ENCODE measurements at places on chromosomes 6 and 20.

- DNase-seq, result no peak
Measured at GRCh38 chr20:49352751-49353150, 74.9 kb upstream of the ZNFX1 start.

DNA sequence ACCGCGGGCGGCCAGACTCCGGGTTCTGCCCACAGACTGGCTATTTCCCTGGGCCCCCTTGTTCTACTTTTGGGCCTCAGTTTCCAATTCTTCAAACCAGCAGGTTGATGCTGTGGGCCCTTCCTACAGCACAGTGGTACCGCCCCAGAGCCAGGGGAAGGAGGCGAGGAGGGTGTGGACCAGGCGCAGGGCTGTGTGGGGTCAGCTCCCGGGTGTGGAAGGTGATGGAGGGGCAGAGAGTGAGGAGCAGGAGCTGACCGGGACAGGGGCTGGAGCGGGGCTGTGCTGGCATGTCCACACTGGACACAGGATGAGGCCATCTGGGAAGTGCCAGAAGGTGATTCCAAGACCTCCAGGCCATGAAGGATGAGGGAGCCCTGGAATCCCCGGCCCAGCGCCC, 35.2 kb upstream of the CHRNA4 start:
- no peak for DNase-seq

DNA sequence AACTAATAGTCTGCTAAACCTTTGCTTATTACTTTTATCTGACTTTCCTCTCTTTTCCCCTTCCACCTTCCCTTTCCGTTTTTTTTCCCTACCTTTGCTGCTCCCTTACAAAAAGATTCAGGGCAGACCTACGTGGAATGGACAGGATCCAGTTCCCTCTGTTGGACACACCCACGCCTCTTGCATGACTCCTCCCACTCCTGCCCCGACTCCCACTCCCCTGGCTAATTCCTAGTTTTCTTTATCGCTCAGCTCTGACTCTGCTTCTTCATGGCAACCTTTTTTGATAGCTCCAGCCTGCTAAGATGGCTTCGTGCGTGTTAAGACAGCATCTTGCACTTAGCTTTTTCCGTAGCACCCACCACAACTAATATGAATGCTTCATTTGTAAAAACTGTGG, 715.6 kb upstream of the NRSN1 start:
- DNase-seq, result no peak

- no peak for DNase-seq
Measured at GRCh38 chr20:59320426-59320825, 20.0 kb downstream of the EDN3 start.

- DNase-seq, result no peak
Measured at GRCh38 chr6:18742406-18742805, 355.3 kb downstream of the RNF144B start.

DNA sequence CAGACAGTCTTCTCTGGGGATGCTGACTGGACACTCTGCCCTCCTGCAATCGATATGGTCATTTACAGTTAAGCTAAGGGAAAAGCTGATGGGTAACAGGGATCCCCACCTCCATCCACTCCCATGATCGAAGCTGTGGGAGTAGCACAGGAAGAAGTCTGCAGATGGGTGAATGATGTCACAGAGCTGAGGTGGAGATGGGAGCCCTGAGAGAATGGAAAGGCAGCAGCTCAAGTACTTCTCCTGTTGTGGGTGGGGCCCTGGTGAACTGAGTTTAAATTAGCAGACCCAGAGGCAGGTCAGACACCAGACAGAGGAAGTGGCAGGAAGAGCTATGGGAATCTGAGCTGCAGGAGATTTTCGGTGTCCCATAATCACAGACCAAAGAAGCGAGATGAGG, 29.0 kb downstream of the HDGFL1 start:
- no peak for DNase-seq

GRCh38 chr6:167849846-167850459, 23.2 kb downstream of the AFDN start:
- no peak for DNase-seq

DNA sequence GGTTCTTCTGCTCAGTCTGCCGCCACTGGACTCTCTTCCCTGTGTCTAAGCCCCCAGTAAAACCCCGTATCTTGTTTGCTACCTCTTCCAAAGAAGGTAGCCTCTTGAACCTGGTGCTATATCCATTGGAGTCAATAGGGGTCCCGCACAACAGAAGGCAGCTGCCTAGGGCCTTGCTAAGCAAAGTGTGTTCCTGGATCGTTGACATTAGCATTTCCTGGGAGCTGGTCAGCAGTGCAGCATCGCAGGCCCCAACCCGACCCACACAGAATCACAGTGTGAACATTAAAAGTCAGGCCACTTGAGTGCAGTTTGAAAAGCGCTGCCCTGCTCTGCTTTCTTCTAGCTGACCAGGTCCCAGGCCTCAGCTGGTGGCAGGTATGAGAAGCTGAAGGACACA, 2.9 kb downstream of the ADA start:
- DNase-seq, result no peak

DNA sequence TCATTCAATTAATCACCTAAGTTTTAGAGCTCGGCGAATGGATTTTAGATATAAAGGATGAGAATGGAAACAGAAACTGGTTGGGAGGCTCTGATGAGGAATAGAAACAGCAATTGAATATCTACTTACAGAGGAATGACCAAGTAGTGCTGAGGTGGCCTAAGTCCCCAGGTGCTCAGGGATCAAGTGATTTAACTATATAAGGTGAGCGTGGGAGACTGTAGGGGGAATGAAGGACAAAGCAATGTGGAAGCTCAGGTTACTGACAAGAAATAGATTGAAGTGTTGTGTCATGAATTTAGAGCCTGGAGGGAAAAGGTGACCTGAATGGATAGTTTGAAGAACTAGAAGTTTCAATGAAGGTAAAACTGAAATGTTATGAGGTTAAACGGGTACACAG, 495.4 kb upstream of the SOX4 start:
- DNase-seq, result no peak

DNA sequence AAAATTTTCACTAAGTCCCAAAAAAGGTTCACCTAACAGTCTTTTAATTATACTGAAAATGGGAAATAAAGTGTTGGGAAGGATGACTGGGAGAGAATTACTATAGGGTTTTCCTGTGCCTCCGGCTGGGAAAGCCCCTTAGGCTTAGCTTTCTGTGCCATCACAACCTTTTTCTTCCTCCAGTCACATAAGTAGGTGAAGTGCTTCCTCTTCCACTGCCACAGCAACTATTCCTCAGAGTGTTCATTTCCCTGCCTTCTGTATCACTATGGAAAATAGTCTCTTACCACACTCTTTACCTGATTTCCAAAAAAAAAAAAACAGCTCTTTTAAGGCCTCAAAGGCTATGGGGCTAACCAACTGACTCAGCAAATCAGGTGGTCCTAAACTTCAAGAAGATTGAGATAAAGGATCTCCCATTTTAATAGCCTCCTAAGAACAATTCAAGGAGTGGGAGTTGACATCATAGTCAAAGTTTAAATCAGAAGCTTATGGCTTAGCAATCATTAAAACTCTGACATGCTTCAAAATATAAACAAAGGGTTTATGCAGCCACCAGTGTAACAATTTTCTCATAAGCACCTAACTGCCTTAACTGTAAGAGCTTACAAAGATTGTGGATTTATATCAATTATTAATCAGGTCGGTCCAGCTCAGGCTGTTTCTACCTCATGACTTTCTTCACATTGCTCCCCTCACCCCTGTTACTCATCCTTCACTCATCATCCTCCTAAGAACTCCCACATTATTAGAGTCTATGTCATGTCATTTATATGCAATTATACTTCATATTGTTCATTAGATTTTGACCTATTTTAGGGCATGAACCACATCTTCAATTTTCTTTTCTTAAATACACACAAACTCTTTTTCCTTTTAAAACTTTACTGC, 95.3 kb downstream of the RNGTT start:
- no peak for DNase-seq

DNA sequence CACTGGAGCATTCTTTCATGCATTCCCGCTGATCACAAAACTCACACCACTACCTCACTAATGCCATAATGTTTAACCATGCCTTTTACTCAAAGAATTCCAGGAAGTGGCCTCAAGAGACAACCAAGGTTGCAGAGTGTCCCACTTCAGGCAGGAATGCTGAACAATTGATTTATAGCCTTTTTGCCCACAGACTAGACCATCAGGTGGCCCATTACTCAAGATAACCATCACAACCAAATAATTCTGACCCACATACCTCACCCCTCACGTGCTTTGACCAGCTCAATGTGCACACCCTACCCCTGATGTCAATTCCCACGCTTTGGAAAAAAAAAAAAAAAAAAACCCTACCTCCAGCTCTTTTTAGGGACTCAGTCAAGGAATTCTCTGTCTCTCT, 220.6 kb upstream of the UFL1 start:
- DNase-seq, result no peak

DNA sequence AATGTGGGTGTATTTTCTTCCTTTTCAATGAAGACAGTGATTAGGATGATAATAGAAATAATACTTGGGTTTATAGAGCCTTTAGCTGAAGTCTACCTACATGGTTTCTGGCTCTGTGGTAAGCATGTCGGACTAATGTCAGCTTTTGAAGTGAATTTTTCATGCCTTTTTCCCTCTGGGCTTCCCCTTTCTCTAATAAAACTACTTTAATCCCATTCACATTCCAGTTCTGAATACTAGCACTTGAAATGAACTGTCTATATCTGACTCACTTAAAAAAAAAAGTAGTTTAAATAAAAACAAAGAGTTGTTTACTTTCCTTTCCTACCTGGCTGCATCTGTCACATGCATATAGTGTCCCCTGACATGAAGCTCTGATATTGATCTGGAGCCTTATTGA, 545.9 kb upstream of the FLRT3 start:
- DNase-seq, result no peak
